ENCODE measurements at places on chromosomes 4 and X. TPM values are rescaled to one million over a fixed set of nuclear protein-coding genes. Genes with fewer than 3 reads are reported as not detected.
A peak's percentile ranks its signal among the peaks of the same experiment; 100 is the strongest.

DNA sequence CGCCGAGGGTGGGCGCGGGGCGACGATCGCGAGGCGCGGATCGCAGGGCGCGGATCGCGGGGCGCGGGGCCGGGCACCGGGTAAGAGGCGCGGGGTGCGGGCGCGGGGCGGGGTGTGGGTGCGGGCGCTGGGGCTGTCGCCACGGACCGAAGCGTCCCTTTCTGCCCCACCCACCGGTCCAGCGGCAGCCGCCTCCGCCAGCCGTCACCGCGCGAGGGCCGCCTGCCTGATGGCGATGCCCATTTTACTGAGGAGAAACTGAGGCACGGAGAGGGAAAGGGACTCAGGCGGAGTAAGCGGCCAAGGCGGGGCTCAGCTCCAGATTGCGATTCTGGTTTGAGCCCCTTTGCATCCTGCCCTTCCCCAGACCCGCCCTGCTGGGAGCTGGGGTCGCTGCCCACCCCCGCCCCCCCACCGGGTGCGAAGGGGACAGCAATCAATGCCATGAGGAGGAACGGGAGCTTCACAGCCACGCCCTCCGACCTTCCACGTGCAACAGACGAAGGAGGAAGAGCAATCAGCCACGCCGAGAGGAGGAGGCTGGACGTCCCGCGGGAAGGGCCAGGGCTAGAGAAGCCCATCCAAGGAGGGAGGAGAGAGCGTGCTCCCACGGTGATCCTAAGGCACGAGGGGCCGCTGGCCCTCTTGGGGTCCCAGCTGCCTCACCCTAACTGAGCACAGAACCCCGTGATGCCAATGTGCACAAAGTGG, 10.9 kb upstream of the MAN2B2 start:
- no peak for DNase-seq

DNA sequence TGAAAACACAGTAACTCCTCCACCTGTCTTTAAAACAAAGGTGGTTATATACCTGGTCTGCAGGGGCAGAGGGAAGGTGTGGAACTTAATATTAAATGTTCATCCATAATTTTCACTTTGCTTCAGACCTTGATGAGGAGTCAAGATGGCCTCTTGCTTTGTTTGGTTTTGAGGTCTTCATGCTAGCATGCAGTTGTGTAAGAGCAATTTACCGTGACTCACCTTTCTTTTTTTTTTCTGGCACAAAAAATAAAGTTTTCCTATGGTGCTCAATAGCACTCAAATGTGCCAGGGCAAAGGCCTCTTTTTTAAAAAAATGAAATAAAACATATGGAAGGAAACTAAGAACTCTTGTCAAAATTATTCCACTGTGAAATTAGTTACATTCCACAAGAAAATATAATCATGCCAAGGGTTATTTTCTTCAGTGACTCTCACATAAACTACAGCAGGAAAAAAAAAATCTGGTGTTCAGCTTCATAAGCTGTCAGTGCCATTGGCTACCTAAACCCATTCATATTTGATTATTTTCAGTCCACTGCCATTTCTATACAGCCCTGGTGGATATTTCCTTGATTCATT, 128.2 kb downstream of the SLC7A11 start:
- DNase-seq: no peak

DNA sequence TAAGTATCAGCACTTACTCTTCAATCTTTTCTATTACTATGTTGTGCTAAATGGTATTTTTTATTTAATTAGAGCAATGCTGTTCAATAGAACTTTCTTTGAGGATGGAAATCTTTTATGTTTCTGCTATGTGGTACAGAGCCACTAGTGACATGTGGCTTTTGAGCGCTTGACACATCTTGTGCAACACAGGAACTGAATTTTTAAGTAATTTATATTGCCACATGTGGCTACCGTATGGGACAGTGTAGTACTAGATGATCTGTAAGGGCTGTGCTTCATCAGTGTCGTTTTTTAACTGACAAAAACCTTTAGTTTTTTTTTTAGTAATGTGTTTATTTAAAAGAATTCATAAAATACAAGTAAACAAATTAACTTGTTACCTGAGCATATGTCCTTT, 22.4 kb downstream of the HPRT1 start:
- no peak for DNase-seq

- DNase-seq: no peak
Observed at GRCh38 chrX:3748052-3748559, 34.7 kb upstream of the PRKX start.

DNA sequence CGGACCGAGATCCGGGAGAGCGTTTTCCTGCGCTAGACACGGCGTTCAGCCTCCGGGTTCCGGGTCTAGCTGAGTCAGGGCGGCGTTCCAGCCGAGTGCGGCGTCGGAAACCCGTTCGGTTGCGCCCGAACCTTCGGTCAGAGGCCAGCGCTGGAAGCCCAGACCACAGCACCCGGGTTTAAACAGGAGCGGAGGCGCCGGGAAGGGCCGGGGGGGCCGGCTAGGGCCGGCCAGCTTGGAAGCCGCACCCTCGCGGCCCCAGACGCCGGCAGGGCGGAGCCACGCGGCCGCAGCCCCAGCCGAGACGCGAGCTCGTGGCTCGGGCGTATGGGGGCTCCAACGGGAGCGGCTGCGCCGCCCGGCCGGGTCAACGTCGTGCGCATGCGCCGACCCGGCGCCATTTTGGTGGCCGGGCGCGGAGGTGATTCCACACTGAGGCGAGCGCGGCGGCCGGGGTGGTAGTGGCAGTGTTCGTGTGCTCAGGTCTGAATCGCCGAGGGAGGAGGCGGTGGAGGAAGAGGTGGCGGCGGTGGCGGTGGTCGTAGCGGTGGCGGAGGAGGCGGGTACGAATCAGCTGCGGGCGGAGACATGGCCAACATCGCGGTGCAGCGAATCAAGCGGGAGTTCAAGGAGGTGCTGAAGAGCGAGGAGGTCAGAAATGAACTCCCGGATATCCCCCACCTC, at the start of gene UBE2K:
UBE2K (plus strand) TSS at position 397 of the 684 bp plus-strand sequence; CDS start at position 589, 192 bp downstream.
- peak; percentile 55 for DNase-seq

DNA sequence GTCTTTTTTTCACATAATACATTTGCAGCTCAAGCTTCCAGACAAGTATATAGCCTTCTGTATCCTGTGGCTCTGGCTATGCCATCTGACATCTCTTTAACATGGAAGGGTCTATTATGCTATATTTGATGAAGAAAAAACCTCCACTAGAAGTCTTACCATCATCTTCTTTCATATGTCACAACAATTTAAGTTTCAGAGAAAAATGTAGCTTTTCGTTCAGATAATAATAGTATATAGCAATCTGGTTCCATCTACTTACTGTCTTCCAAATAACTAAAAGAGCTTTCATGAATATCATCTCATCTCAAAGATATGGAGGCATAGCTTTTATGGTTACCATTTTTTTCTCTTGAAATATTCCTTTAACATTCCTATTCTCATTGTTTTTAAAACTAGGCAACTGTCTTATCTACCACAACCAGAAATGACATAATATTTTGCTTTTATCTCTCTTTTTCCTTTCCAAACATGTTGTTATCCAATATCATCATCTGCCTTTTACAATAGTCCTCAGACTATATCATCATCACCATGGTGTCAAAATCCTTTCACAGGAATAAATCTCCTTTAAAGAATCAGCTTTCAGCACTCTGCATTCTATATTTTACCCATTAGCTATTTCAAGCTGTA, 1005.1 kb downstream of the PDHA2 start:
- no peak for DNase-seq

GRCh38 chr4:19531906-19532848, 719.5 kb upstream of the SLIT2 start:
- no peak for DNase-seq

DNA sequence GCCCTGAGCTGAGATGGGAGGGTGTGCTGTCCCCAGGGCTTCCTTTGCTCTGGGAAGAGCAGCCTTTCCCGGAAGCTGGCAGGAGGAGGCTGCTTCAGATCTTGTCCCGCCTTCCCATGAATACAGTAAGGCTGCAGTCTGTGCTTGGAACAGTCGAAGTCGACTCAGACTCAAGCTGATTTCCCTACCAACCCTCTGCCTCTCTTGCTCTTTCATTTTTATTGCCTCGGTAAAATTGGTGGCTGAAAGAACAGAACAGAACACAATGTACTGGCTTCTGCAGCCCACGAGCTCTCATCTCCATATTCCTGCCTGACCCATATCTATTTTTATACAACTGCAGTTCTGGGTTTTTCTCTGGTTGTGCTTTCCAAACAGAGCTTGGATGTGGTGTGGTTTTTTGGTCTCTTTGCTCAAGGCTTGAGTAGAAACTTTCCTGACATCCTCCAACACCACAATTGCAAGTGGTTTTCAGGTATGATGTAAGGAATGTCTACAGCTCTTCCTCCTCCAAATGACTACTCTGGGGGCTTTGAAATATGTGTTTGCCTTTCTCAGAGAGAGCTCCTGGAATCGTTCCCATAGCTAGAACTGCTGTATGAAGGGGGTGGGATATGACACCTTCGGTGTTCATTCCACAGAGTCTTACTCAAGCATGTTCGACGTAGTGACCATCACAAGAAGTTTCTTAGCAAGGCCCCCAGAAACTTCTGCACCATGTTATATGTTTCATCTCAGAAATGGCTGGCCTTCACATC, 61.3 kb downstream of the ENPP6 start:
- DNase-seq: no peak

- no peak for DNase-seq
Observed at GRCh38 chrX:7925867-7926472, 1.2 kb downstream of the PNPLA4 start.

- no peak for DNase-seq
Observed at GRCh38 chrX:135544338-135544948, 24.0 kb downstream of the INTS6L start.

DNA sequence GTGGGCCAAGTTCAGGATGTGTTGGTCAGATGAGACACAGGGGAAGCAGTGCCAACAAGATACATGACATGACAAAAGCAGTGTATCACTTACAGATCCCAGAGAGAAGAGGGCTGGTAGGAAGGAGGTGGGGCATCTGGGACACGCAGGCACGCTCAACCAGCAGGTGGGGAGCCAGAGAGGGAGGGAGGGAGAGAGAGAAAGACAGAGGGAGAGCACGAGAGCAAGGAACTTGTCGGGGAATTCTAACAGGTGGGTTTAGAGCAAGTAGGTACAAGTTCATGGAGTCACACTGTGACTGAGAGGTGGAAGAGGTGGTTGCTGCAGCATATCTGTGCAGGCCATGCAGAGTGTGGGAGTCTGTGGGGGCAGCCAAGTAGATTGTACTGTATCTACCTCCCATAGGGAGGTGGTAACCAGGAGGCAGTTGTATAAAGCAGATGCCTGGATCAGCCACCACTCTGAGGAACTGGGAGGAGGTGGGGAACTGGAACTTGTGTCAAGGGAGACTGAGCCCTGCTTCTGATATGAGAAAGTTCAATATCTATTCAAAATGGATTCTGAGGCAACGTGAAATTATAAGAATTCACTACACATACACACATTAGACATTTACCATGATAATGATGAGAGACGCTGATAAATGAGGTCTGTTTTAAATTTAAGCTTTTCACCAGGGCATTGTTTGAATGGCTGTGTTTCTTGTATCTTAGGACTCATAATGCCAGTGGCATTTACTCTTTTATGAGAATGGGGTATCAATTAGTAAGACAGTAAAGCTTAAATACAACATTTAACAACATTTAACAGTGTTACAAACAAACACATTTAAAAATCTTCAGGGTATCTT, 43.7 kb downstream of the BBS12 start:
- no peak for DNase-seq

GRCh38 chrX:20715176-20715575, 448.5 kb upstream of the RPS6KA3 start:
- DNase-seq: no peak

DNA sequence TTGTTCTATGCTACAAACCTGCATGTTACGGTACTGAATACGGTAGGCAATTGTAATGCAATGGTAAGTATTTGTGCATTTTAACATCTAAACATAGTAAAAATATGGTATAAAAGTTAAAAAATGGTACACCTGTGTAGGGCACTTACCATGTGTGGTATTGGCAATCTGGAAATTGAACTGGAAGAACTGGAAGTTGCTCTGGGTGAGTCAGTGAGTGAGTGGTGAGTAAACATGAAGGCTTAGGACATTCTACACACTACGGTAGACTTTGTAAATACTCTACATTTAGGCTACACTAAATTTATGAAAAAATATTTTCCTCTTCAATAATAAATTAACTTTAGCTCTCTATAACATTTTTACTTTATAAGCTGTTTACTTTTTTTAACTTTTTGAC, 78.9 kb downstream of the RRAGB start:
- DNase-seq: no peak

DNA sequence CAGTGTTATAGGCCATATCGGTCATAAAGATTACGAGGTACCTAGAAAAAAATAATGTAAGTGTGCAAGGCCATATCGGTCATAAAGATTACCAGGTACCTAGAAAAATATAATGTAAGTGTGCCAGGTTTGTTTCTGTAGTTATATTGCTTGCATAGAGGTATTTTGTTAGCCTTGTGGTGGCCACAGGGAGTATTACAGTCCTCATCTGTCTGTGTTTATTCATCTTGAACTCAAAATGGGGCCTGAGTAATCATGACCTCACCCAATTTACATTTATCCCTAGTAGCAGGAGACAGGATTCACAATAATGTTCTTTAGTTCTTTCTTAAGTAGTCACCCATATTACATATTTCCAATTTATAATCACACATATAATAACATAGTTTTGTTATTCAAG, 459.7 kb downstream of the MID1IP1 start:
- no peak for DNase-seq

DNA sequence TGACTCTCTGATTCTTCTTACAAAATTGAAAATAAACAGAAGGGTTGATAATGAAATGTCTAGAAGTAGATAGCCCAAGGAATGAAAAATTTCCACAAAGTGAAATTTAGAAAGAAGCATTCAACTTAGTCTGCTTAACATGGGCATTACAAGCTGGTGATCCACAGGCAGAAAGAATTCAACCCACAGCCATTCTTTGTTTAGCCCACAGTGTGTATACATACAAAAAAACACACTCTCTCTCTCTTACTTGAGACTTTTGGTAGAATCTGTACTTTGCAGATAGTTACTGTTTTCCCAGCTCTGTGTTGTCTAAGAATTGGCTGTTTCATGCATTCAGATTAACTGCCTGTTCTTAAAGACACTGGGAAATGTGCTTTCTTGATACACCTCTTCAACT, 159.8 kb downstream of the SLC4A4 start:
- no peak for DNase-seq

GRCh38 chr4:126182336-126182735, 867.6 kb downstream of the FAT4 start:
- DNase-seq: no peak

- no peak for DNase-seq
Observed at GRCh38 chr4:3877236-3877635, 111.1 kb downstream of the ADRA2C start.

GRCh38 chr4:61657016-61657415, 456.9 kb downstream of the ADGRL3 start:
- DNase-seq: no peak

GRCh38 chr4:43132010-43132582, 239.6 kb downstream of the GRXCR1 start:
- DNase-seq: no peak

- no peak for DNase-seq
Observed at GRCh38 chr4:37890801-37891259, at the start of gene TBC1D1. TBC1D1 (plus strand) TSS chr4:37891084; CDS start chr4:37902096, 11,012 bp downstream.

Gene TACR3
- not detected for total RNA-seq

Gene C4orf51
- total RNA-seq: not detected

Gene SHOX
- total RNA-seq: not detected

Gene GLRA3
- total RNA-seq: not detected

Gene DCX
- total RNA-seq: not detected

Gene UNC5C
- total RNA-seq: 0.95 TPM

Gene TLR1
- 2.5 TPM for total RNA-seq

Gene CFAP99
- 0.11 TPM for total RNA-seq

Gene IL2
- not detected for total RNA-seq

Gene TMEM255A
- 4.0 TPM for total RNA-seq

Gene GPR50
- total RNA-seq: not detected

Gene DMRTC1
- total RNA-seq: not detected

Gene POU3F4
- total RNA-seq: not detected
